GM18507 (cell line): ENCODE measurements at places on chromosomes 11 and 22.

DNA sequence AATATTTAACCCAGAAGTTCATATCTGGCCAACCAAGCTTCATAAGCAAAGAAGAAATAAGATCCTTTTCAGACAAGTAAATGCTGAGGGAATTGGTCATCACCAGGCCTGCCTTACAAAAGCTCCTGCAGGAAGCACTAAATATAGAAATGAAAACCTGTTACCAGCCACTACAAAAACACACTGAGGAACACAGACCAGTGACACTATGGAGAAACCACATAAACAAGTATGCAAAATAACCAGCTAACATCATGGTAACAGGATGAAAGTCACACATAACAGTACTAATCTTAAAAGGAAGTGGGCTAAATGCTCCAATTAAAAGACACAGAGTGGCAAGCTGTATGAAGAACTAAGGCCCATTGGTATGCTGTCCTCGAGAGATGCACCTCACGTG lies 311.4 kb downstream of the DYNC2H1 start:
- DNase-seq = no peak

- DNase-seq = no peak
These were observed 116.8 kb upstream of the NNMT start for GRCh38 chr11:114179234-114179941.

- DNase-seq = no peak
These were observed 1.0 kb downstream of the PRSS23 start for GRCh38 chr11:86801364-86801763.

GRCh38 chr22:25076336-25076735 lies 123.3 kb upstream of the CRYBB3 start:
- no peak for DNase-seq

DNA sequence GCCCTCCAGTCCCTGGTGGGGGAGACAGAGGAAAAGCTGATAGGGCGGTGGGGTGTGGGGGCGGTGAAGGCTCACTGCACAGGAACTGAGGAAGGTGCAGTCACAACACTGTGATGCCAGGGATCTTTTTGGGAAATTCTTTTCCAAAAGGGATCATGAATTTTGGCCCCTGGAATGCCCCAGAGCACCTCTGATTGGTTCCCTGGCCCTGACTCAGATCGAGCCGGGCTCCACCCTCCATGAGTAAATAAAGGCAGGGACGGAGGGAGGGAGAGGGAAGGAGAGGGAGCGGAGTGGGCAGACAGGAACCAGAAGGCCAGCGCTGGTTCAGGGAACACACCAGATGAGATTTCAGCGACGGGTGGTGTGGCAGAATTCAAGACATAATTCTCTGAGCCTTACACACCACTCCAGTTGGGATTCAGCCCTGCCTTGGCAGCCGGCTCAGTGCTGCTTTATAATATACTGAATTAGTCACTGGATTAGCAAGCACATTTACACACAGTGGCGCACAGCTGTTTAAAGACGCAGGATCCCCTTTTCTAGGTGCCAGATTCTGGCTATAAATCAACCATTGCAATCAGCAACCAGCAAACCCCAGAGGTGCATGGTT lies 80.3 kb downstream of the ETS1 start:
- DNase-seq = no peak

DNA sequence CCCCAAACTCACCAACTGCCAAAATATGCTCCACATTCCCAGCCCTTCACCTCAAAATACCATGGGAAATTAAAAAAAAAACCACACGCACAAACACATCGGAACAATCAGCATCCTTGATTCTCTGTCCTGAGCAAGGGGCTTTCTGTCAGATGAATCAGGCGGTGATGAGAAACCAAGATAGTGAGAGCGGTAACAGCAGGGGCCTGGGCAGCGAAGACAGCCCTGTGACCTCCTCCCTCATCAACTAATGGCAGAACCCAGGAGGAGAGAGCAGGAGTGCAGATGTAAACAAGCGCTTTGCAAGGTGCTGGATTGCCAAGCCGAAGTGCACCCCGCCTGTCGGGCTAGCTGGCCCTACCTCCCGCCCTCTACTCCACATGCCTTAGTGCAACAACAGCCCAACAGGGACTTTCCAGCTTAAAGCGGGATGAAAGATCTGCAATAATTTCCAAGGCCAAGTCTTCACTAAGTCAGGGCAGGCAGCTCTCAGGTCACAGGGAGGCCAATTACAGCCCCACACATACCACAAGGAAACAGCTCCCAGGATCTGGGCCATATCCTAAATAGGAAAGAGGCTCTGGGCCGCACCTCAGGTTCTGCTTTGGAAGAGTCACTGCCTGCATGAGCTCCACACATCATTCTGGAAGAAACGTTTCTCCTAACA lies 72.2 kb upstream of the BID start:
- DNase-seq = no peak

DNA sequence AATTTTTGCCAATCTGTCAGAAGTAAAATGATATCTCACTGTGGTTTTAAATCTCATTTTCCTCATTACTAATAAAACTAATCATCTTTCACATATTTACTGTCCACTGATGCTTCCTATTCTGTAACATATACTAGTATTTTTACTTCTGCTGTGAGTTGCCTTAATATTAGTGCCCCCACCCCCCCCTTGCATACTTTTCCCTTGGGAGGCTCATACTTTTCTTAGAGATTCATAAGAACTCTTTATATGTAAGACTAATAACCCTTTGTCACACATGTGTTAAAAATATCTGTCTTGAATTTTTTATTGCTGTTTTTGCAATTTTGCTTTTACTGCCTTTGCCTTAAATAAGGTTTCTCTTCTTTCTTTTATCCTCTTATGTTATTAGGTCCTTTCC lies 87.2 kb downstream of the PHF21A start:
- no peak for DNase-seq

GRCh38 chr11:111189466-111189865 lies 56.1 kb upstream of the POU2AF2 start:
- DNase-seq = no peak

- no peak for DNase-seq
These were observed 4.8 kb upstream of the NNMT start for GRCh38 chr11:114291381-114291780.
